ENCODE measurements at places on chromosomes 7 and 10.
A peak's percentile ranks its signal among the peaks of the same experiment; 100 is the strongest.

- no peak for DNase-seq
Measured at GRCh38 chr7:51543801-51544553, 227.4 kb upstream of the COBL start.

GRCh38 chr7:131039355-131039762, 288.3 kb upstream of the MKLN1 start:
- no peak for DNase-seq

DNA sequence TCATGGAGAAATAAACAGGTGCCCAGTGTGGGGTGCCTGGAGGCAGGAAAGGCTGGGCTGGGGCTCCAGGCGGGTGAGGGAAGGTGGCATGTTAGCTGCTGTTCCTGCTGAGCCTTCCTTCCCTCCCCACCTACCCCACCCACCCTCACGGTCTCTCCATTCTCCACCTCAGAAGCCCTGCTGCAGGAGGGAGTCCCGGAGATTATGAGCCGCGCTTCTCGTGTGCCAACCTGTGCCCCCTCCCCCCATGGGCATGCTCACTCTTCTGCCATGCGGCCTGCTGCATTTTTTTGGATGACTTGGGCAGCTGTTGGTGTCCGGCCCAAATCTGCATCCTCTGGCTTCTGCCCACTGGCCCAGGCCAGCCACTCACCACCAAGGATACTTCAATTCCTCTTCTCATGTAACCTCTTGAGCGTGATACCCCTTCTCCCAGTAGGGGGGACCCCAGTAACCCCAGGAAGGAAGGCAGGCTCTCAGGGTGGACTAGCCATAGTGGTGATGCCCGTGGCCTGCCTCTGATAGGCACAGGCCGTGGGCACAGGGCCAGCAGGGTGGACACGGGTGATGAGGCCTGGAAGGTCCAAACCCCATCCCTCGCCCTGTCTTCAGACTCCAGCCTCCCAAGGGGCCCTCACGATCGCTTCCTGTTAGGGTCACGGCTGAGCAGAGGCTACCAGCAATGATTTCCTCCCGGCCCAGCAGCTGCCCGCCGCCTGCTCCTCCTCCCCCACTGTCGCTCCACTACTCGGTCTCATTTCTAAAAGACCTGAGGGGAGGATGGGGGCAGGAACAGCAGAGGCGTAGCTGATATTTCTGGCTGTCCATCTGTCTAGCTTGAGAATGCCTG, 27.8 kb downstream of the UNC5B start:
- no peak for DNase-seq

DNA sequence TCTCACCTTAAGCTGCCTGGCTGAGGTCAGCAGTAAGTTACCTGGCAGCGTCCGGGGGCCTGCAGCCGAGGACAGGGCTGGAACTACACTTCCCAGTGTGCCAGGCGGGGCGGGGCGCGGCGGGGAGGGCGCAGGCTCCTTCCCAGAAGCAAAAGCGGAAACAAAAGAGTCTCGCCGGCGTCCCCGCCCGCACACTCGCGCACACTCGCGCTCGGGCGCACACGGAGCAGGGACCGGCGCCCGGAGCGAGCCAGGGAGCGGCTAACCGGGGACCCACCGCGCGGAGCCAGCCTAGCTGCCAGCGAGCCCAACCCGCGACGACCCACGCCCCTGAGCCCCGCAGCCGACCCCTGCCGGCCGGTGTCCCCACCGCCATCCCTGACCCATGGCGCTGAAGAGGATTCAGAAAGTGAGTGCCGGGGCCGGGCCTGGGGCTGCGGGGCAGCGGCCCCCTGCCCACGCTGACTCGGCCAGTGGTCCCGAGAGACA, at the start of gene UBE2D1:
Gene UBE2D1 (plus strand): TSS at position 190 of the 489 bp plus-strand sequence. CDS start 196 bp downstream, at position 386.
- DNase-seq: peak; percentile 84

DNA sequence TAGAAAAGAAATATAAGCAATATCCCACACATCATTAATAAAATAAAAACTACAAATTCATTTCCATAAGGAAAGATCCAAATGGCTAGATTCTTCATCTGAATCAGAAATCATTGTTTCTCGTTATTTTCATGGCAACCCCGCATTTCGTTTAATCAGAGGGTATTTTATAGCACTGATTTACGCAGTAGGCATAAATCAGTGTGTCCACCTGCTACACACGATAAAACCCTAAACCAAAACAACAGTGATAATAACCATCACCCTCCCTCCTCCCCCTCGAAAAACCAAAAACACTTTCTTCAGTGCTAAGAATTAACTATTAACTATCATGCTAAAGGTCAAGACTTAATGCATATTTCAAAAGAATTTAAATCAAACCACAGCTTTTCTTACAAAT, 16.5 kb downstream of the FKBP14 start:
- DNase-seq: no peak

All from CD4-positive, alpha-beta T cell treated with Interleukin-10 for 1 hour (primary cell).